ENCODE measurements at places on chromosomes 3 and 15.

- DNase-seq: no peak
Observed at GRCh38 chr3:72338942-72339669, 509.1 kb downstream of the SHQ1 start.

GRCh38 chr3:13879946-13880810 is at the start of gene WNT7A:
Gene WNT7A (minus strand): TSS chr3:13880071. CDS start chr3:13879816, 255 bp downstream.
- peak; percentile 73 for DNase-seq

- DNase-seq: peak; percentile 52
Observed at GRCh38 chr3:14461748-14462324, 59.4 kb downstream of the SLC6A6 start.

DNA sequence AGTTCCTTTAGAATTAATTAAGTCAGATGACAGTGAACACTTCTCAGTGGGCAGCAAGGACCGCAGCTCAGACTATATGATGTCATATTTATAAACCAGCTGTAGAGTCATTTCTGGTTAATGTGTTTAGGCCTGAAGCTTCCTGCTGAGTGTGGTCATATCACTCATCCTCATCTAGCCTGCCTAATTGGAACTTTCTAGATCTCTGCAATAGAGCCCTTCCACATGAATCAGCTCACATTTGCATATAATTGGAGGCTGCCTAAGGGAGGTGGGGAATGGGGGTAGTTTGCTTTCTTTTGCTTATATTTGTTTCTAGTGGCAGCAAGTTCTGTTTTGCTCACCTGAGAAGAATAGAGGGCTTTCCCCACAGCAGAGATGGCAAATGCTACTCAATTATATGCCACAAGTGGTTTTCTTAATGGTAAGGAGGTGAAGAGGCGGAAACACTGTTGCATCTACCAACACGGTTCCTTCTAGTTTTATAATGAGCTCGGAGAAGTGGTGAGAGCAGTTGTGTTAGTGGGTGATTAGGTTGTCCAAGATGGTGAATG is 148.1 kb downstream of the KLHL25 start:
- DNase-seq: peak; percentile 76

GRCh38 chr15:42154212-42154941 is 2.1 kb downstream of the PLA2G4F start:
- DNase-seq: no peak

GRCh38 chr15:96311256-96311955 is 19.1 kb upstream of the NR2F2 start:
- no peak for DNase-seq

DNA sequence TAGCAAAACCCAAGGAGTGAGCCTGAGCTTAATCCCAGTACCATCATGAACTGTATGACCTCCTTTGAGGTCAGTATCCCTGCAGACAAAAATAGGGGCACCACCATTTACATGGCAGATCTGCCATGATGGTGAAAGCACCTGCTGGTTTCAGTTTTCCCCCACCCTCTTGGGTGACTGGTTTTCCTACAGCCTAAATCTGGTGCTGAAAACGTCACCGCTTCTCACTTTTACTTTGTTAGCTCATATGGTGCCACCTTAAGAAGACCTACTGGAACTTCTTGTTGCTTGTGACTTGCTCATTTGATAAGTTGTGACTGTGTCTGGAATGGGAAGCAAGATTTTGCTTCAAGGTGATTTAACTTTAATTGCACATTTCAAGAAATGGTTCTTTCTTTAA is 5.1 kb downstream of the PPP1R2 start:
- peak; percentile 62 for DNase-seq

DNA sequence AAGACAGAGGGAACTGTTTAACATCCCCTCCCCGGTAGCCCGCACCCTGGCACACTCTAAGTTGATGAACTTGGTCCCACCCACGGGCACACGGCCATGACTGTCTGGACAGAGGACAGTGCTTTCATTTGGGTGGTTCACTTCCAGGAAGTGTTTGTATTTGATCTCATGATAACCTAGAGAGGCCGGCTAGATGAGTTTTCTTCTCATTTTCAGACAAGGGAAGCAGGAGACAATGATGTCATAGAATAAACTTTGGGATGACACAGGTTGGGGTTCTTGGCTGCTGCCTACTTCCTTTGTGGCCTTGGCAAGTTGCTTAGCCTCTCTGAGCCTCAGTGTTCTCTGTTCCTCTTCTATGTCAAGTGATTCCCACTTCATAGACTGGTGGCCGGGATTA is 16.1 kb upstream of the LYSMD4 start:
- DNase-seq: no peak

DNA sequence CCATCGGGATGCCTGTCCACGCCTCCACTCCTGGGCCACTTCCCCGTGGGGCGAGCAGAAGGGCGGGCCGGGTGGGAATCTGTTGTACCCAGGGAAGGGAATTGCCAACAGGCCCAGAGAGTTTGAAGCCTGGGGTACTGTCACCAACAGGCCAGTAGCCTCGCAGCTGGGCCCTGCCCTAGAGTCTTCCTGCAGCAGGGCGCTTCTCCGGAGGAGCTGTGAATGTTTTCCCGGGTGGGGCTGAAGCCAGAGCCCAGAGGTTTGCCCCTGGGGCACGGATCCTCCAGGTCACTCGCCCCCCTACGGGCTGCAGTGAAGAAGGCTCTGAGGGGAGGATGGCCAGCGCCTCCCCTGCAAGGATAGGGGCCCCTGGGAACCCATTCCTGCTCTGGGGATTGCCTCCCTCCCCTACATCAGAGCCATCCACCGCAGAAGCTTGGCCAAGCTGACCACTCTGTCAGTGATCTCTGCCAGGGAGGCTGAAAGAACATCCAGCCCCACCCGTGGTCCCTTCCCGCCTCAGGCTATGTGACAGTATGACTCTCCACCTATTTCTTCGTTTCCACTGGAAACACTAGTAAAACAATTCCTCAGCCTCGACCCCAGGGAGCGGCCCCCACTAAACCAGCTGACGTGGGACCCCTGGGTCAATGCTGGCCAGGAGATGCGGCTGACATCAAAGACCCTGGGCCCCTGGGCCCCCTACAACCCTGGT is 16.8 kb downstream of the CIDEC start:
- DNase-seq: no peak

- DNase-seq: no peak
Observed at GRCh38 chr3:150020527-150020926, 49.8 kb upstream of the PFN2 start.

- DNase-seq: no peak
Observed at GRCh38 chr3:72820415-72820814, 27.8 kb downstream of the SHQ1 start.

GRCh38 chr3:112974894-112975293 is at the start of gene CD200R1:
Gene CD200R1 (minus strand): TSS chr3:112975103. CDS start chr3:112974857, 246 bp downstream.
- DNase-seq: peak; percentile 35

- no peak for DNase-seq
Observed at GRCh38 chr3:71978150-71978721, 193.3 kb upstream of the PROK2 start.

DNA sequence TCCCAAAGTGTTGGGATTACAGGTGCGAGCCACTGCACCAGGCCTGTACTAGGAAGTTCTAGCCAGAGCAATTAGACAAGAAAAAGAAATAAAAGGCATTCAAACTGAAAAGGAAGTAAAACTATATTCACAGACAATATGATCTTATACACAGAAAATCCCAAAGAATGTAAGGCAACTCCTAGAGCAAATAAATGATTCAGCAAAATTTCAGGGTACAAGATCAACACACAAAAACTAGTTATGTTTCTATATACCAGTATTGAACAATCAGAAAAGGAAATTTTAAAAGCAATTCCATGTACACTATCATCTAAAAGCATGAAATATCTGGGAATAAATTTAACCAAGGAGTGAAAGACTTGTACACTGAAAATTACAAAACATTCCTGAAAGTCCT is 180.6 kb downstream of the PDE8A start:
- no peak for DNase-seq

DNA sequence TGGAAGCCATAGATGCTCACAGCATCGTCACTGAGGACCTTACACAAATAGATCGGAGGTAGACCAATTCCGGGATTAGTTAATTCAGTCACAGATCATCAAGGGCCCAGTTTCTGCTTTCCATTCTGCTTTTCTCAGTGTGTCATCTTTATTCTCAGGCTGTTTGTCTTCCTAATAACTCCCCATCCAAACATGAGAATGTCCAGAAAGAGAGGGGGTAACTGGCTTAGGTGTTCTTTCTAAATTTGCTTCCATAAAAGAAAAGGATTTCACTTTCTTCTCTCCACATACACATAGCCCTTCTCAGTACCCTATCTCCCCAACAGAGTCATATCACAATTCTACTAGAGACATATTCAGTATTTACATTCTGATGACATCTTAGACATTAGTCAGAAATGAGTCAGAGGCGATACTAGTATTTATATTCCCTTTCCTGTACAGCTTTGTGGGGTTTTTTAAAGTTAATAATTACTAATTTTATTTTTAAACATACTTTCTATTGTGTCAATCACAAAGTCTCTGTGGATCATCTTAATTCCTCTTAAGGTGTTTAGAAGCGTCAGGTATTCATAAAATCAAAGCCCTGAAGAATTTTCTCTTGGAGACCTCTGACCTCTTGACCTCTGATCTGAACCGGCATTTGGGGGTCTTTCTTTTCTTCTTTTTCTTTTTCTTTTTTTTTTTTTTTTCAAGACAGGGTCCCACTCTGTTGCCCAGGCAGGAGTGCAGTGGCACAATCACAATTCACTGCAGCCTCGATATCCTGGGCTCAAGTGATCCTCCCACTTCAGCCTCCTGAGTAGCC is 24.3 kb upstream of the IL12A start:
- no peak for DNase-seq

DNA sequence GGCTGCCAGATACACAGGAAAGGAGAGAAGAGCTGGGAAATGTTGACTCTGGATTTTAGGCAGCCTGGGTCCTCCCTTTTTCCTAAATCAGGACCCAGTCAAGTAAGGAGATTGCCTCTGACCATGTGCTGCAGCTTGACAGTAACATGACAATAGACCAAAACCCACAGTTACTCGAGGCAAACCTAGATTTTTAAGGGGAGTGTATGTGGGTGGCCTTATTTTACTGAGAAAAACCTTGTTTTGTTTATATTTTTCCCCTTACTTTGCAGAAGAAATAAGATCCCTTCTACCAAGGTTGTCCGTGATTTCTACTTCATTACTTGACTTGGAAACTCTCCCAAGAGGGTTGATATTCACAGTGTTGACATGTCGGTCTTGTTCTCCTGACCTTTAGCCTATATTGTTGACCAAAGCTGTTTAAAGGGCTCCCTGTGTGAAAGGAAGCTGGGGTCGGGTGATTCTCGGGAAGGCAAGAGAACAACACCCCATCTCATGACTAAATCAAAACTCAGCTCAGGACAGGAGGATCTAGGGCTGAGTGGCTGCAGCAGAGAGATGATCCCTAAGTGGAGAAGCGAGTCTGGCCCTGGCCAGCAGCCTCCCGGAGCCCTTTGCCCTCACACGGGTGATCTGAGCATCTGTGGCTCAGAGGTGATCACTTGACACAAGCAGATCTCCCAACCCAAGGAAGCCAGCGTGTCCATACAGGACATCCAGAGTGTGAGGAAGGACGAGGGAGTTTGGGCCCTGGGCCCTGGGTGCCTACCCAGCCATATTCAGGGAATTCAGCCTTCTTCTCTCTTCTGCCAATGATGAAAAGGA is 31.0 kb upstream of the SLCO2A1 start:
- DNase-seq: no peak

- DNase-seq: no peak
Observed at GRCh38 chr3:190396001-190396400, 8.0 kb downstream of the CLDN16 start.

DNA sequence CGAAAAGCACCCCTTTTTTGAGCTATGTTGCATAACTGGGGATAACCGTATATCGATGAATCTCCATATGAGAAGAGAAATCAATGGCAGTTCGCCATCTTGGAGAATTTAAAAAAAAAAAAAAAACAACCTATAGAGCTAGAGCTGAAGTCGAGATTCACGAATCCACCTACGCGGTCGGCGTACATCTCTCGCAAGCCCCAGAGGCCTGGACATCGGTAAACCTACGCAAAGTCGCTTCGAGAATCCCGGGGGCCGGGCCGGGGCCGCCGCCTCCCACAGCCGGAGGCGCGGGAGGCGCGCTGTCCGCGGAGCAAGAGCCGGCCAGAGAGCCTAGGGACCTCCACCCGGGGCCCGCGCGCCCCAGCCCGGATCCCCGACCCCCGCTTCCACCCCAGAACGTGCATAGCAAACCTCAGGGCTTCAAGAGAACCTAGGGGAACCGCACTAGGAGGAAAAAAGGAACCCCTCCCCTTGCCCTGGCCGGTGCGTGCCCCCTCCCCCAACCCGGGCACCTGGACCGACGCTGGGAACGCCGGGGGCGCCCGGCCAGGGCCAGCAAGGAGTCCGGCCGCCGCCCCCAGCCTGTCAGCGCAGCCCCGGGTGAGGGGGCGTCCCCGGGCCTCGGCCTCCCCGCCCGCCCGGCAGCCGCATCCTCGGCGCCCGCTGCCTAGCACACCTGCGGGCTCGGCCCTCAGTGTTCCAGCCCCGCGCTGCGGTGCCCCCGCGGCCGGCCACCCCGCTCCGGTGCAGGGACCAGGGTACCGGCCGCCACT is 567 bp downstream of the PFN2 start:
- peak; percentile 81 for DNase-seq

GRCh38 chr3:101758224-101758623 is 20.8 kb upstream of the NXPE3 start:
- no peak for DNase-seq

GRCh38 chr3:15955968-15956367 is 158.2 kb upstream of the ANKRD28 start:
- no peak for DNase-seq

DNA sequence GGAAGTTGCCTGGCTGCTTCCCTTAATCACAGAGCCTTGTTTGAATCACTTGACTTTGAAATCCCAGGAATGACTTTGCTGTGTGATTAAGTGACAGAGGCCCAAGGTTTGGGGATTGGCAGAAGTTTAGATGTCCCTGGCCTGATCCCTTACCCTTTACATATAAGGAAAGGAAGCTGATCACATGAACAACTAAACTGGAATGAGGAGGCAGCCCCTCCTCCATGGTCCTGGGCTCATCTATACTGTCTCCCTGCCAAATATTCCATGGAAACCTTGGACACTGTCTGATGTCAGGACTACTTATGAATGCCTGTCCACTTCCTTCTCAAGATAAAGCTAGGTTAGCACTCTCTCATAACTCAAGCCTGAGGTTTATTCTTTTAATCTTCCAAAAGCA is 181.3 kb upstream of the CTDSPL start:
- no peak for DNase-seq

DNA sequence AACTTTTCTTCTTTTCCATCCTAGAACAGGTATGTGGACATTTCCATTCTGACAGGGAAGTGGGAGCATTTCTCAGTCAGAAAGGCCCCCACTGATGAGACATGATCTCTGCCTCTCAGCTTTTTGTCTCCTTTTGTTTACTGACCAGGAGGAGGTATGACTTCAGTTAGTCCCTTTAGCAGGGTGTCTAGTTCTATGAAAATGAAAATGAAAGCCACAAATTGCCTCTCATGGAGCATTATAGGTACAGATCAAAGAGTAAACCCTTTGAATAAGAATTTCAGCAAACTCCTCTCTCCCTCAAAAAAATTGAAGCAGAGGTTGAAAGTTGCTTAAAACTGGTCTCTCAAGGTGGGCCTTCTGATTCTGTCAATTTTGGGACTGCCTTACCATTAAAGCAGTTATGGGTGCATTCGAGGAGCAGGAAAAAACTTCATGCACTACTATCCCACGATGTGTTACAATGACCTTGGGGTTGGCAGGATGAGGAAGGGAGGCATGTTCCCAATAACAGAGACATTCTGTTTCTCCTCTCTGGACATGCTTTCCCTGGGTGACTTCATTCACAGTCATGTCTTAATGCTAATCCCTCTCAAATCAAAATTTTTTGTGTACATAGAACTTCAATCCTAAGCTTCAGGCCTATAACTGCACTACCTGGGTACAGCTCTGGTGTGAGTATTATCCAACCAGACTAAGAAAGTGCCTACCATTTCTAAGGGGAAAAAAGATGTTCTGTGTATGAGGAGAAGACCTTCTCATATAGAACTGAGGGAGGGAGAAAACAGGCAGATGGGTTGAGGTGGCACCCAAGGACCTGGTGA is 50.6 kb upstream of the TBC1D23 start:
- DNase-seq: peak; percentile 43

Data from CD4-positive, alpha-beta T cell treated with Interleukin-12 subunit alpha and Interleukin-12 subunit beta, for 1 hour (primary cell).